Left ventricle myocardium inferior (tissue), 1 donor: ENCODE measurements at places on chromosomes 4 and X.

GRCh38 chrX:101117701-101118100 is 19.7 kb downstream of the CENPI start:
- no peaks in the 10 kb centered on the region for H3K36me3 ChIP-seq
- H3K4me1 ChIP-seq = no peaks in the 10 kb centered on the region
- no peaks in the 10 kb centered on the region for H3K27me3 ChIP-seq

DNA sequence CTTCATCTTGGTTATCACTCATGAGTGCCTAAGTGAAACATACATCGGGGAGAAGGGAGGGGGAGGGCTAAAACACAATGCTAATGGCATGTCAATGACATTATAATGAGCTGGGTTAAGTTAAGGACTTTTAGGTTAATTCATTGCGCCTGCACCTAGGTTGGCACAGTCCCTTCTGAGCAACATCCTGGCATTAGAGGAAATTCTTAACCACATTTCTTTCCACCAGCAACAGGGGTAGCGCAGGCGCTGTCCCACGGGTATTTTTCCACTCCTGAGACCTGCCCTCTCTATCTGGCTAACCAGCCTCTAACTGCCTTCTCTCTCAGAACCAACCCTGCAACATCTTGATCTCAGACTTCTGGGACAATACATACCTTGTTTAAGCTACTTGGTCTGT is 39.0 kb upstream of the PROM1 start:
- H3K27me3 ChIP-seq = no peaks in the 10 kb centered on the region
- peaks cover 42% of the 10 kb centered on the region for H3K4me1 ChIP-seq
- DNase-seq = no peak
- no peak overlapping the region for H3K4me3 ChIP-seq

- H3K36me3 ChIP-seq = no peaks in the 10 kb centered on the region
- H3K27me3 ChIP-seq = peaks cover 34% of the 10 kb centered on the region
- H3K27ac ChIP-seq = no peak overlapping the region
- no peaks in the 10 kb centered on the region for H3K4me1 ChIP-seq
- DNase-seq = no peak
- no peak overlapping the region for H3K4me3 ChIP-seq
Measured at GRCh38 chr4:55742655-55743202, 76.9 kb upstream of the EXOC1L start.

- no peaks in the 10 kb centered on the region for H3K4me1 ChIP-seq
- H3K36me3 ChIP-seq = peaks cover 4% of the 10 kb centered on the region
- H3K4me3 ChIP-seq = no peak overlapping the region
Measured at GRCh38 chr4:150316332-150317205, 238.3 kb downstream of the DCLK2 start.

- no peak overlapping the region for H3K4me3 ChIP-seq
- H3K4me1 ChIP-seq = peaks cover 15% of the 10 kb centered on the region
- no peaks in the 10 kb centered on the region for H3K27me3 ChIP-seq
- no peak for DNase-seq
Measured at GRCh38 chr4:145719752-145720624, 40.0 kb downstream of the C4orf51 start.

GRCh38 chrX:109732017-109732801 is 848 bp downstream of the ACSL4 start:
- H3K27me3 ChIP-seq = no peaks in the 10 kb centered on the region
- DNase-seq = no peak
- H3K4me1 ChIP-seq = peaks cover 7% of the 10 kb centered on the region
- no peaks in the 10 kb centered on the region for H3K36me3 ChIP-seq
- H3K27ac ChIP-seq = peak overlapping the region; percentile 89

DNA sequence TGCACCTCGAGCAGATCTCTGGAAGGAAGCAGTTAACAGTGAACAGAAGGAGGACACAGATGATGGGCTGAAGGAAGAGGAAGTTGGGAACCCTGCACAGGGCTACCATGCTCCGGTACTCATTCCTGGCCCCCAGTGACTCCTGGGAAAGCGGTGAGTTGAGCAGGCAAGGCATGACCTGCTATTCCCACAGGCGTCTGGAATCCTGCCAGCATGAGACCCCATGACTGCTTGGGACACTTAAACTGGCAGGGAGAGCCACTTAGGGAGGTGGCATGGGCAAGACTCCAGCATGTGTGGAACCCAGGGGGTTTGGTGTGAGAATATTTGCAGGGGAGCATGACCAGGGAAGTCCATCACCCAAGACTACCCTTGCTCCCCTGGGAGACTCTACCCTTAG is 1056.4 kb upstream of the POU3F4 start:
- no peaks in the 10 kb centered on the region for H3K4me1 ChIP-seq
- DNase-seq = no peak
- H3K36me3 ChIP-seq = no peaks in the 10 kb centered on the region
- no peak overlapping the region for H3K27ac ChIP-seq
- no peaks in the 10 kb centered on the region for H3K27me3 ChIP-seq
